GM13976 (cell line): ENCODE measurements at places on chromosomes 4 and X.
A peak's percentile ranks its signal among the peaks of the same experiment; 100 is the strongest.

DNA sequence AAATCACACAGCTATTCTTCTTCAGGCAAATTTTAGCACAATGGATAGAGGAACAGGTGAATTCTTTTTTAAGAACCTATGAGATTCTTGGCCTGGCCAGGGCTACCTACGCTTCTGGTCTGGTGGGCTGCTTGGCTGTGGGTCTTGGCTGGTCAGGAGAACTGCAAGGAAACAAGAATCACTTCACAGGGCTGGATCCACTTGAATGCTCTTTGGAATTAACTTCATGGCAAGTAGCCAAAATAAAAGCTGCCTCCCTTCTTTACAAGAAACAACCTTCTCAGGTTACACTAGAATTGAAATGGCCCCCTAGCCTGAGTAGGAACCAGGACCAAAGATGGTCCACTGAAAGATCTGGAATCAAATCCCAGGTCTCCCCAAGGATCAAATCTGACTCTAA is 519.1 kb downstream of the IQCM start:
- DNase-seq = no peak

GRCh38 chrX:67520671-67521070 is 23.1 kb upstream of the AR start:
- no peak for DNase-seq

- DNase-seq = no peak
These were observed 79.8 kb downstream of the APBB2 start for GRCh38 chr4:41134581-41134980.

GRCh38 chr4:117093571-117093970 is 8.2 kb upstream of the TRAM1L1 start:
- DNase-seq = no peak

DNA sequence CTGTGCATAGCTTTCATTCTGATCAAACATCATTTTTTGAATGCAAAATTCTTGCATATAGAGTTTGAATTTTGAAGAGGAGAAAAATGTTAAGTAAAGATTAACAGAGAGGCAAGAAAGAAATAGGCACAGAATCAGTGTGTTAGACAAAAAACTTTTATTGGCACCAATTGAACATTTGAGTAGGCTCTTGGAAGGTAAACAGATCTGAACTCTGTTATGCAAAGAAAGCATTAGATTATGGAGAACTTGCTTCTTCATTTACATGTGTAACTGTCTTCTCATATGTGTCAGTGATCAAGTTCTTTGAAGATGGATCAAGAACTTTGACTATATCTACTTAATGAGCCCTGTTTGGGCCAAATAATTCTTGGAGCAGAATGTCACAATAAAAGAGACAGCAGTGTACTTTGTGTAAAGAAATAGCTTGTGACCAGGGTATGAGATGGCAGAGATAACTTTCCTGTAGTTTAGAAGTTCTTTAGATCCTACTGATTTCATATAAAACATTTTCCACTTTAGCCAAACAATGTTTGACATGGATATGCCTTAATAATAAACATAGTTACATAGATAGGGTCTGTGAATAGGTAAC is 61.3 kb downstream of the LIMCH1 start:
- DNase-seq = no peak

- DNase-seq = peak; percentile 5
These were observed 48.3 kb upstream of the NAP1L2 start for GRCh38 chrX:73262991-73263390.

DNA sequence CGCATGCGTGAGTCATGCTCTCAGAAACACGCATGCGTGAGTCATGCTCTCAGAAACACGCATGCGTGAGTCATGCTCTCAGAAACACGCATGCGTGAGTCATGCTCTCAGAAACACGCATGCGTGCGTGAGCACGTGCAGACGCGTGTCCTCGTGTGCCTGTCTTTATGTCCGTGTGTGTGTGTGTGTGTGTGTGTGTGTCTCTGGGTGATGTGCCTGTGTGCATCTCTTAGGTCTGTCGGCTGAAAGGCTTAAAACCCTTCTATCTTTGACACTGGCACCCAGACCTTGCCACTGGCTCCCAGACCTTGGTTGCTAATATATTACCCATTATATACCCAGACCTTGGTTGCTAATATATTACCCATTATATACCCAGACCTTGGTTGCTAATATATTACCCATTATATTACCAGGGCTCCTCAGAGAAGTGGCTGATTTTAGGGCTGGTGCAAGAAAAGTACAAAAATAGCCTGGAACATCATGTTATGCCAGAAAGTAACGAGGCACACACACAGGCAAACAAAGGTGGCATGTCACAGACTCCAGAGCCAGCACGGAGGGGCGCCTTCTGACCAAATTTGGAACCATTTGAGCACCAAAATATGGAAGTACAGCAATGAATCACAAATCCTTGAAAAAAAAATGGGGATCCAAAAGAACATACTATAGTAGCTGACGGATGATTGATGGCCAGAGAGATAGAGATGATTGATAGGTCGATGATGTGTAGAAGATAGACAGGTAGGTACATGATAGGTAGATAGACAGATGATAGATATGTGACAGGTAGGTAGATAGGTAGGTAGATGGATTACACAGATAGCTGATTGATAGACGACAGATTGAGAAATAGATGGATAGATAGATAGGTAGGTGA is 19.2 kb upstream of the ADRA2C start:
- no peak for DNase-seq

DNA sequence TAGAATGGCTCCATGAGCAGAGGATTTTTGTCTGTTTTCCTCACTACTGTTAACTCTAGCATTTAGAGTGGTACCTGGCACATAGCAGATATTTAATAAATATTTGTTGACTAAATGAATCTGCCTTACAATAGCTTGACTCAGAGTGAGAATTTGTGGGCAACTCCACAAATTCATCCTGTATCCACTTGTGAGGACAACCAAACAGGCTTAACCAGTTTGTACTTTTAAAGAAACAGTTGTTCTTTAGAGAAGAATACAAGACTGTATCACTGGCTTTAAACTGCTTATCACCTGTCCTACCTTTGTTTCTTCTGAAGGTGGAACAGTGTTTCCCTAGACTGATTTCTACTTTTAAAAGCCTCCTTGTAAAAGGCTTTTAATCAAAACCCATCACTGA is 141.3 kb upstream of the SH3RF1 start:
- no peak for DNase-seq

- no peak for DNase-seq
These were observed 9.9 kb upstream of the CCNQ start for GRCh38 chrX:153608806-153609205.

- DNase-seq = no peak
These were observed 645.3 kb downstream of the TLL1 start for GRCh38 chr4:166518315-166518714.

DNA sequence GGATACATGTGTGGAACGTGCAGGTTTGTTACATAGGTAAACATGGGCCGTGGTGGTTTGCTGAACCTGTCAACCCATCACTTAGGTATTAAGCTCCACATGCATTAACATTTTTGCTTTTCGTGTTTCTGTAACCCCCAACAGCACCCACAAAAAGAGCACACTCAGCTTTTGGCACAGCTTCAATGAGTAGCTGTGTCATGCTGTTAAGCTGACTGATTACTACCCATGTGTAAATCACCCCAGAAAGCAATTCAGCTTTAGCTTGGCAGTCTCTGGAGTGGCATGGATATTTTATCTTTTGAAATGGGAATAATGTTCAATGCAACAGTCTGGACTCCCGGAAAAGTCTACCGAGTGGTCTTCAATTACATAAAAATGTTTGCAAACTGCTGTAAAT is 734.3 kb downstream of the STIM2 start:
- no peak for DNase-seq

- no peak for DNase-seq
These were observed 127.4 kb upstream of the FTHL17 start for GRCh38 chrX:31199056-31199839.

DNA sequence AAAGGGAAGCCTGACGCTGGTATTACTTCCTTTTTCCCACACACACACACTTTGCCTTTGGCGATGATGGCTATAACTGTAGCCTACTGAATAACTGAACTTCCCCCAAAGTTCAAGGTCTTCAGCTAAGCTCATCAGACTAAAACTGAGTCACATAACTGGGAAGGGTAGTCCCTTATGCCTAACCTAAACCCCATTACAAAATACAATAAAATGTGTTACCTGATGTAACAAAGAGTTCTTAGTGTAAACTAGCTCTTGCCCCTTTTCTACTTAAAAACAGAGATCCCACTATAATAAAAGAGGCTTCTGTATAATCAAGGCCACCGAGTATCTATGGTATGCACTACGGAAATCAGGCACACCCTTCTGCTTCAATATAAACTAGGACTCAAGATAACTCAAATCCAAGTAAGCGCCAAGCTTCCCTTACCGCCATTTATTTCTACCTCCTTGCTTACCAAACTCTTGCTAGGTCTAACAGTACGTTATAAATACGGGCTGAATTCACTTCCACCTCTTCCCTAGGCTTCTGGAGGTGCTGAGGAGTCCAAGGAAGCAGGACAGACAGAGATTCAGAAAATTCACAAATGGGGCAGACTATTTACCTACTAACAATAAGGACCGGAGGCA is 2.4 kb downstream of the OTUD4 start:
- DNase-seq = no peak

DNA sequence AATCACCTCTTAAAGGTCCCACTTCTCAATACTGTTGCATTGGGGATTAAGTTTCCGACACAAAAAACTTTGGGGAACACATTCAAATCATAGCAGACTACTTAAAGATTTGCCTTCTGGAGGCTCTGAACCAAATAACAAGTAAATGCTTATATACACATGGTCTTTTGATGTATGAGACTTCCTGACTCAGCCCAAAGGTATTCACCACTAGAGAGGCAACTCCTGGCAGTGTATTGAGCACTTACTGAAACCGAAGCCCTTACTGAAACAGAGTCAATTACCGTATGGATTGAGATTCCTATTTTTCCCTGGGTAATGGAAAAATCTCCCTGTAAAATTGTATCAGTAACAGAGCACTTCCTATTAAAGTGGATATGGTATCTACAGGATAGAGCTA is 45.4 kb downstream of the ZCCHC13 start:
- no peak for DNase-seq

DNA sequence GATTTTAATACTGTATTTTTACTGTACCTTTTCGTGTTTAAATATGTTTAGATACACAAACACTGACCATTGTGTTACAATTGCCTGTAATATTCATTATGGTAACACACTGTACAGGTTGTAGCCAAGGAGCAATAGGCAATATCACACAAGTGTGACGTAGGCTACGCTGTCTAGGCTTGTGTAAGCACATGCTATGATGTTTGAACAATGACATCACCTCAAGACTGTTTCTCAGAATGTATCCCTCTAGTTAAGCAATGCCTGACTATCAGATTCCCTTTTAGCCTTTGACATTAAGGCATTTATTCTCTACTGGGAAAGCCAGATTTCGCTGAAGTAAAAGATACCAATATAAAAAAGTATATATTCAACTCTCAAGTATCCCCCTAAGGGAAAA is 66.2 kb downstream of the VCX3A start:
- DNase-seq = no peak

DNA sequence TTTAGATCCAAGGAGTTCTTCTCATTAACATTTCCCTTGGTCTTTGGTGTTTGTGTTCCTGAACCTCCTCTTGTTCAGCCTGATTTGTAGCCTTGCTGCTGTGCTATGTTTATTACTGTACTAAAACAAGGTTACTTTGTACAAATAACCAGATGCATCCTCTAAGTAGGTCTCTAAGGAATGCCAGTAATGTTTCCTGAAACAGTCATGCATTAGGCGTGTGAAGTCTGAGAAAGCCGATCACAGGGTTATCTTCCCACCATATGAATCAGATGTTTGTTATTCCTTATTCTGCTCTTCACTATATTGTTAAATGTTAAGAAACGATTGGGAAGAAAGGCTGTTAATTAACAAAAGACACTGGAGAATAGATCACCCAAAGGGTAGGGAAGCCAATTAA is 66.9 kb downstream of the GALNTL6 start:
- DNase-seq = no peak

- no peak for DNase-seq
These were observed 62.8 kb downstream of the SH3KBP1 start for GRCh38 chrX:19824603-19825002.

GRCh38 chr4:17094876-17095210 is 196.4 kb upstream of the LDB2 start:
- DNase-seq = no peak

DNA sequence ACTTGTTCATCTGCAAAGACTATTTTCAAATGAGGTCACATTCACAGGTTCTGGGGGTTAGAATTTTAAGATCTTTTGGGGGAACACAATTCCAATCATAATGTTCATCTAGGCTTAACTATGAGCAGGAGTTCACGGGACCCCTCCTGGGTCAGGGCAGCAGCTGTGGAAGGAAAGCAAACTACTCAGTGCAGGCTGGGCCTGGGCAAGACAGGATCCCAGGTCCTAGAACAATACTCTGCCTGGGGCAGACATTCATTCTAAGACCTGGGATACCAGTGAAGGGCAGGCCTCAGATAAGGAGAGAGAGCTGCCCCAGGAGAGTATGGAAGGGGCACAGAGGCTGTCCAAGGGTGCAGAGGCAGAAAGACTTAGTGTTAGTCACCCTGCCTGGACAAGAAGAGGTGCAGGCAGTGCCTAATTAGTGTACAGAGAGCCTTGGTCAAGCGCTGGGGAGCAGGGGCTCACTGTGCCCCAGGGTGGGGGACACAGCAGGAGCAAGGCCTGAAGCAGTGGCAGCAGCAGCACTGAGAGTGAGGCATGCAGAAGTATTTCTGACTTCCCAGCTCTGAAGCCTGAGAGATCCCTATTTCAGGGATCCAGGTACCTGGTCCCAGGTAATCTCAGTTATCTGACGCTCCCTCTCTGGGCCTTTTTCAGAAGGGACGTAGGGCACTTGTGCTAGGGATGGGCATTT is 123.0 kb upstream of the MAMLD1 start:
- no peak for DNase-seq

- no peak for DNase-seq
These were observed 5.8 kb downstream of the ITM2A start for GRCh38 chrX:79361192-79361870.

GRCh38 chrX:110142096-110142495 is 139.2 kb downstream of the TMEM164 start:
- DNase-seq = no peak

DNA sequence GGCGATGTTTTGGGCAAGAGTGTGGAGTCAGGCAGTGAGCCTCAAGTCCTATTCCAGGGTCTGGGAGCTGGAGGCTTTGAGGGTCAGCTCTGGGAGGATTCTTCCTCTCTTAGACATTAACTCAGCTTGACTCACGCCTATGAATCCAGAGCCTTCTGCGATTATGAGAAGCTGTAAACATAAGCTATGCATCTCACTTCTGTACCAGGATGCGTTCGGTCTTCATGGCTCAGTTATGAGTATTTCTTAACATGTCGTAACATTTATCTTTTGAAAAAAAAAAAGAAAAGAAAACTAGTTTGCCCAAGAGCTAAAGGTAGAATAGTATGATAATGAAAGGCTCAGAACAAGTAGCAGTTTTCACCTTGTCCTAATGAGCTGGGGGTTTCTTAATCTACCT is 4.6 kb downstream of the SHROOM2 start:
- DNase-seq = no peak

- no peak for DNase-seq
These were observed 14.3 kb upstream of the LHFPL1 start for GRCh38 chrX:112694062-112694461.

GRCh38 chr4:131002132-131002531 is 1906.2 kb downstream of the C4orf33 start:
- no peak for DNase-seq
